ENCODE measurements at places on chromosomes 12 and 14.

GRCh38 chr12:131913666-131914065, 15.4 kb upstream of the PUS1 start:
- DNase-seq = no peak

- DNase-seq = no peak
Measured at GRCh38 chr12:32145096-32145495, 38.4 kb downstream of the BICD1 start.

- DNase-seq = no peak
Measured at GRCh38 chr14:78638926-78639325, 468.8 kb downstream of the NRXN3 start.

DNA sequence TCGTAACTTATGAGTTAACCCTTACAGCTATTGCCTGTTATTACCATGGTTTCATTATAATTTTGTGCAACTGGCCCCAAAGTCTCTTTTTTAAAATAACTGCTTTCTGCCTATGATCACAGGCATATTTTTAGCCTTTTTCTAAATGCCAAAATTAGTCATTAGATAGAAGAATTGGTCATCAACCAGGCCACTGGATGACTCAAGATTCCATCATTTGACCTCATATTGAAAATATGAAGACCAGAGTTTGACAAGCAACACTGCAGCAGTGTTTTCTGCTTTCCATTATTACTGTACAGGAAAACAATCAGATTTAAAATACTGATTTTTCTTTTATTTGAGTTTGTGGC, 54.7 kb upstream of the OTOGL start:
- no peak for DNase-seq

- DNase-seq = peak; percentile 58
Measured at GRCh38 chr12:92608151-92609091, 94.4 kb upstream of the PLEKHG7 start.

GRCh38 chr12:68806488-68807237, 1.3 kb upstream of the MDM2 start:
- no peak for DNase-seq

DNA sequence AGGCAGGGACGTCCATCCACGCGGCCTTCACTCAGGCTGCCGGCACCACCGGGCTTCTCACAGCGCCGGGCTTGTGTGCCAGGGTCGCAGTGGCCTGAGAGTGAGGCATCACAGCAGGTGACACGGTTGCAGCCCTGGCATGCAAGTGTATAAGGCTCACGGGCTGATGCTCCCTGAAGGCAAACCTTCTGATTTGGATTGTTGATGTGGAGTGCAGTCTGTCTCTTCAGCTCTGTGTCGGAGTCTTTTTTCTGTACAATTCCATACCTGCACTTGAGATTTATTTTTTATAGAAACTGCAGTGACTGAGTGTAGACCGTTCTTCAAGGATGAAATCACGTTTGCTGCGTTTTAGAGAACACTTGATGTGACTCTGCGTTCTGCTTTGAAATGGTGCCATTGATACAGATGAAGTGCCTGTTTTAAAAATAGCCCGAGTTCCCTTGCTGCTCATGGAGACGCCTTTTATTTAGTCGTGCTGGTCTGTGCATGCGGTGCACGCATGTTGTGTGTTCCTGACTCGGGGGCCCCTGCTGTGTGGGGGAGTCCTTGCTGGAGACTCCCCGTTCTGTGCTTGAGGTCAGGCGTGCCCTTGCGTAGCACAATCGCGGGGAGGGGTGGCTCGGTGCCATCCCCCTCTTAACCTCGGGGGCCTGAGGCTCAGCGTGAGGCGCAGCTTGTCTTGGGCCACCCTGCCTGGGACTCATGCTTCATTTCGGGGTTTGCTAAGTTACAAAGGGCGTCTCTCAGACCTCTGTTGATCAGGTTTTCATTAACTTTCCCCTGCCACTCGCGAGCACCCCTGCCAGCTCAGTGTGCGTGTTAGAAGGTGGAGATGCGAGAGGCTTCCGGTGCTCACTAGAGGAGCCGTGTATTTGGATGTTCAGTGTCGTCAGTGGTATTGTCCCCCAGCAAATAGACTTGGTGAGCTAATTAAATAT, 21.6 kb upstream of the AMN start:
- no peak for DNase-seq

DNA sequence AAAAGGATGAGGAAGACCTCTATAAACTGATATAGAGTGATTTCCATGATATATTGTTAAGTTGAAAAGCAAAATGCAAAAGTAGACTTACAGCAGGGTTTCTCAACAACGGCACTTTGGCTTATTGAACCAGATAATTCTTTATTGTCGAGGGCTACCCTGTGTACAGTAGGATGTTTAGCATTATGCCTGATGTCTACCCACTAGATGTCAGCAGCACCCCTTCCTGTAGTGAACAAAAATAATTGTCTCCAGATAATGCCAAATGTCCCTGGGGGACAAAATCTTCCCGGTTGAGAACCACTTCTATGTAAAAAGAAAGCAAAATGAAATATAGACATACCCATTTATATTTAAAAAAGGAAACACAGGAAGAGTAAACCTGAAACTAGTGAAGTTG, 32.4 kb downstream of the ABCD2 start:
- DNase-seq = peak; percentile 58

- no peak for DNase-seq
Measured at GRCh38 chr14:76034566-76034965, 49.0 kb downstream of the IFT43 start.

GRCh38 chr12:92775416-92775815, 72.6 kb downstream of the PLEKHG7 start:
- DNase-seq = no peak

DNA sequence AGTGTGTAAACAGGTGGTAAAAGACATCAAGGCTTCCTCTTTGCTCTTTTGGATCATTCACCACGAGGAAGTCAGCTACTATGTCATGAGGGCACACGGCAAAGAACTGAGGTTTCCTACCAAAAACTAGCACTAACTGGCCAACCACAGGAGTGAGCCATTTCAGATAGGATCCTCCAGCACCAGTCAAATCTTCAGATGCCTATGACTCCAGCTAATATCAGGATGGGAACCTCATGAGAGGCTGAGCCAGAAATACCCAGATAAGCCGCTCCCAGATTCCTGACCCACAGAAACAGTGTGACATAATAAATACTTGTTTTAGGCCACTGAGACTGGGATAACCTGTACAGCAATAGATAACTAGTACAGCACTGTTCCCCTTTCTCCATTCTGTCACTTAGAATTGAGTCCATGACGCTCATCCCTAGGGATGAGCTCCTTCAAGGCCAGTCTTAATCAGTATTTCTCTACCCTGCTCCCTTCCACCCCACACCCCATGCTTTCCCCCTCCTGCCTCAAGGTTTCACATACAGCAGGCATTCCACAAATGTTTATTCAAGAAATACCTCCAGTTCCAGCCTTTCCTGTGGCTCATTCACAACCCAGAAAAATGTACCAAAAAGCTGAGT, 68.4 kb downstream of the PPM1H start:
- DNase-seq = no peak

- no peak for DNase-seq
Measured at GRCh38 chr14:54000341-54000811, 43.8 kb upstream of the BMP4 start.

DNA sequence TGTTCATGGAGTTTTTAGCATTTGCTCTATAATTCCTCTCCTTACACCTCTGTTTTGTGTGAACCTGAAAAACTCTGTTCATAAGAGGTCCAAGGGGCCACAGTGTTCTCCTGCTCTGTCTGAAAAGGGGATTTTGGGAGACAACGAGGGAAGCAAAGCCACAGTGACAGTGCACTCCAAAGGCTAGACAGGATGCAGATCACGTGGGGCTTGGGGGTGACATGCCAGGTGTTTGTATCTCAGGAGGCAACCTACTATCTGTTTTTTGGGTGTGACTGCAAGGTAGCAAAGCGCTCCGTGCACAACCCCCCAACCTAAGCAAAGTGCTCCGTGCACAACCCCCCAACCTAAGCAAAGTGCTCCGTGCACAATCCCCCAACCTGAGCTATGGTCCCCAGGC, 5.1 kb upstream of the CHD4 start:
- no peak for DNase-seq

Data from A673 (cell line).